Tibial nerve (tissue), 4 donors: ENCODE measurements at places on chromosomes 4 and X. TPM values are rescaled to one million over a fixed set of nuclear protein-coding genes. Genes with fewer than 3 reads are reported as not detected.

- no peak overlapping the region for H3K27ac ChIP-seq
- no peaks in the 10 kb centered on the region for H3K27me3 ChIP-seq
- no peak overlapping the region for H3K4me3 ChIP-seq
Measured at GRCh38 chr4:5650040-5650439, 58.3 kb downstream of the EVC2 start.

DNA sequence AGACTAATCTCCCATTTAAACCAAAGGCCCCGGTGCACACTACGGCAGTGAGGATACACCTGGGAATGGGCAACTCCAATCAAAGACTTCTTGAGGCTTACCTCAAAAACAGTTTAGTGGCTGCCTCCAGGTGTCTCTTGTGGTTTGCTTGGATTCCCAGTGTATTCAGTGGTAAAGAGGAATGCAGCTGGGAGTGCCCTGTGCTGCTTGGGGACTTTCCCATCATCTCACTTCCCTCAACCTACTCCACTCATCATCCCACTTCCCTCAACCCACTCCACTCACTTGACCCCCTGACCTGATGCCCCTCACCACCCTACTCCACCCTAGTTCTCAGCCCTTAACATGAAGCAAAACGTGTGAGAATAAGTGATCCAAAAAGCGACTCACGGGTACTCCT, 177.3 kb upstream of the ETNPPL start:
- no peak overlapping the region for H3K27ac ChIP-seq
- no peaks in the 10 kb centered on the region for H3K4me1 ChIP-seq
- no peak for DNase-seq
- H3K36me3 ChIP-seq, result no peaks in the 10 kb centered on the region
- H3K4me3 ChIP-seq, result no peak overlapping the region

GRCh38 chrX:131068945-131069719, 11.0 kb downstream of the ARHGAP36 start:
- peaks cover 82% of the 10 kb centered on the region for H3K27me3 ChIP-seq
- no peak overlapping the region for H3K27ac ChIP-seq
- no peak overlapping the region for H3K4me3 ChIP-seq
- H3K36me3 ChIP-seq, result no peaks in the 10 kb centered on the region

DNA sequence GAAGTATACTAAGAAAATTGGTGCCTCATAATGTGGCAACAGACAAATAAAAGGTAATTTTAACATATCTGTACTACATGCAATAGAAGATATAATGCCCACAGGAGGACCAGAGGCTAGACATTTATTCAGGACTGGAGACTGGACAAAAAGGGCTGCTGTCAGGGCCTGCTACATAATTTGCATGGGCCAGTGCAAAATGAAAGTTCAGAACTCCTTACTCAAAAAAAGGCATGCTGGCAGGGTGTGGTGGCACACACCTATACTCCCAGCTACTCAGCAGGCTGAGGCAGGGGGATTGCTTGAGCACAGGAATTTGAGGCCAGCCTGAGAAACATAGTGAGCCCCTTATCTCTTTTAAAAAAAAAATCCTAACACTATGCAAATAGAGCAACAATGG, 12.4 kb upstream of the MAOA start:
- peaks cover 10% of the 10 kb centered on the region for H3K4me1 ChIP-seq
- no peak for DNase-seq
- no peak overlapping the region for H3K27ac ChIP-seq
- H3K36me3 ChIP-seq, result no peaks in the 10 kb centered on the region
- no peaks in the 10 kb centered on the region for H3K27me3 ChIP-seq

- H3K27me3 ChIP-seq, result no peaks in the 10 kb centered on the region
- no peak overlapping the region for H3K4me3 ChIP-seq
Measured at GRCh38 chr4:124121461-124121971, 591.0 kb downstream of the ANKRD50 start.

DNA sequence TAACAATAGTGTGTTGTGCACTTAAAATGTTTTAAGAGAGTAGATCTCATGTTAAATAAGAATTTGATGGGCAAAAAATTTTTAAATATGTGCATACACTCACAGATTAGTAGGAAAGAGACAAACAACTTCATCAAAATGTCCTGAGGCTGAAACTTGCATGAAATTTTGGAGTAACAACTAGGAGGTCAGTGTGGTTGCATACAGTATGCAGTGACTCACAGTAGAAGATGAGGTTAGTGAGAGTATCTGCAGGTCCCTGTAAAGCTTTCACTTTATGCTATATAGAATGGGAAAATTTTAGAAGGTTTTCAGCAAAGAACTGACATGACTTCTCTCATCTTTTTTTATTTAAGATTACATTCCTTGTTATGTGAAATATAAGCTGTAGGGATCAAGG, 453.1 kb upstream of the KLHL4 start:
- H3K4me1 ChIP-seq, result no peaks in the 10 kb centered on the region
- no peaks in the 10 kb centered on the region for H3K27me3 ChIP-seq
- no peak overlapping the region for H3K4me3 ChIP-seq
- no peaks in the 10 kb centered on the region for H3K36me3 ChIP-seq
- H3K27ac ChIP-seq, result no peak overlapping the region

DNA sequence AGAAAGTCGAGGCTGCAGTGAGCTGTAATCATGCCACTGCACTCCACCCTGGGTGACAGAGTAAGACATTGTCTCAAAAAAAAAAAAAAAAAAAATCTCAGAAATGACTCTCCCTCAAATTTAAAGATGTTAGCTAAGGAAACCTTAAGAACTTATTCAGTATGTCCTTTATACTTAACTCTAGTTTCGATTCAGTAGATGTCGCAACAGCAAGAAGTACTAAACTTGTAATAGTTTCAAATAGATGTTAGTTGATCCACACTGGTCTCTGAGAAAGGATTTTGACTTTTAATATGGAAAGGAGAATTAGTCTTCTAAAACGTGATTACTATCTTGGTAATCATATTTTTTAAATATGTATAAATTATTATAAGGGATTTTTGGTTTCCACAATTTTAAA, 29.6 kb downstream of the NKX3-2 start:
- H3K27me3 ChIP-seq, result no peaks in the 10 kb centered on the region
- DNase-seq, result no peak
- H3K36me3 ChIP-seq, result no peaks in the 10 kb centered on the region

DNA sequence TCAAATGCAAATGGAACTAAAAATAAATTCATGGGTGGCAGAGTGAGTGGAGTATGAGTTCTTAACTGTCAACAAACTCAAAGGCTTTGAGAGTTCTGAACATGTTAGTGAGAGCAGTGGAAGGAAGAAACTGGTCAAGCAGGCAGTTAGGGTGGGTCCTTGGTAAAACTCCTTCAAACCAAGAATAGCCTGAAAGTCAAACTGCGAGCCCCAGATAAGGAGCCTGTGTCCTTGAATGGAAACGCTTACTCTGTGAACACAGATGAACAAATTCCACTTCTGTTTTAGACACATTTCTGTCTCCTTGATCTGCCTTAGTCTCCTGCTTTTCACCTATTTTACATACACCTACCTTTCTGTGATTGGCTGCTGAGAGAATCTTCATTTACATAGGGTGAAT, 129.4 kb upstream of the PCDH18 start:
- no peaks in the 10 kb centered on the region for H3K27me3 ChIP-seq
- H3K27ac ChIP-seq, result no peak overlapping the region
- H3K4me1 ChIP-seq, result no peaks in the 10 kb centered on the region
- no peak overlapping the region for H3K4me3 ChIP-seq
- H3K36me3 ChIP-seq, result no peaks in the 10 kb centered on the region
- DNase-seq, result no peak

- no peak overlapping the region for H3K27ac ChIP-seq
- H3K27me3 ChIP-seq, result no peaks in the 10 kb centered on the region
- no peak overlapping the region for H3K4me3 ChIP-seq
- no peaks in the 10 kb centered on the region for H3K4me1 ChIP-seq
- H3K36me3 ChIP-seq, result no peaks in the 10 kb centered on the region
Measured at GRCh38 chr4:153705743-153706468, 21.8 kb downstream of the TLR2 start.

- no peaks in the 10 kb centered on the region for H3K4me1 ChIP-seq
- no peak for DNase-seq
- no peak overlapping the region for H3K27ac ChIP-seq
Measured at GRCh38 chrX:72207366-72207765, 25.8 kb downstream of the PIN4 start.

DNA sequence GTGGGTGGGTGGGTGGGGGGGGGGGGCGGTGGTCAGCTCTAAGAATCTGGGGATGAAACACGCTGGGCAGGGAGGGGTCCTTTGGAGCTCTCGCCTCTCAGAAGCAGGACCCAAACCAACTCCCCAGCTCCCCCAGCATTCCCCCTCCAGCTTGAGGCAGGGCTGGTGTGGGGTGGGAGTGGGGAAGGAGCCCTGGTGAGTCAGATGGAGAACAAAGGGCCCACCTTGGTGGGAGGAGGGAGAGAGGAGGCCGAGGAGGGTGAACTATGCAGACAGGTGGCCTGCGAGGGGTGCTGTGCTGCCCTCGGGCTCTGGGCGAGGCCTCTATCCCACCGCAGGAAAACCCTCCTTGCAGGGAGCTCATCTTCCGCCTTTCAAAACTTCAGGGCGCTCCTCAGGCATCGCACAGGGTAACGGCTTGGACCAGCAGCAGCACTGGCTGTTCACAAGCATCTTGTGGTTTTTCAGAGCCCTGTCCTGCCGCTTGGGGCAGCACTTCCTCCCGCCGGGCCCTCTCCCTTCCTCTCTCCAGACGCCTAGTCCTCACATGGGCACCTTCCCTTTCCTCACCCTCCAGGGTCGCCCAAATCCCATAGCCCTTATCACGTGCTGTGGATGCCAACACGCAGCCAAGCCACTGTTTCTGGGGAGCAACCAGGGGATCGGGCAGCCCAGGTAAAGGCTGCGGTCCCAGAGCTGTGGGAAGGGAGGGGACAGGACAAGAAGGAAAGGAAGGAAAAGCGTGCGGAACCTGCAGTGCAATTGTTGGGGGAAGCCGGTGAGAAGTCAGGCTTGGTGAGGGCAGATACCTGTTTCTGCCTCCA, 34.0 kb upstream of the GRPEL1 start:
- no peaks in the 10 kb centered on the region for H3K36me3 ChIP-seq
- peak overlapping the region; percentile 32 for H3K4me3 ChIP-seq
- peaks cover 36% of the 10 kb centered on the region for H3K4me1 ChIP-seq
- H3K27me3 ChIP-seq, result no peaks in the 10 kb centered on the region
- peak overlapping the region; percentile 85 for H3K27ac ChIP-seq
- DNase-seq, result peak; percentile 57

- H3K4me3 ChIP-seq, result no peak overlapping the region
- H3K4me1 ChIP-seq, result no peaks in the 10 kb centered on the region
- H3K27ac ChIP-seq, result no peak overlapping the region
- no peaks in the 10 kb centered on the region for H3K27me3 ChIP-seq
- DNase-seq, result no peak
Measured at GRCh38 chr4:5165420-5166369, 114.4 kb downstream of the STK32B start.

DNA sequence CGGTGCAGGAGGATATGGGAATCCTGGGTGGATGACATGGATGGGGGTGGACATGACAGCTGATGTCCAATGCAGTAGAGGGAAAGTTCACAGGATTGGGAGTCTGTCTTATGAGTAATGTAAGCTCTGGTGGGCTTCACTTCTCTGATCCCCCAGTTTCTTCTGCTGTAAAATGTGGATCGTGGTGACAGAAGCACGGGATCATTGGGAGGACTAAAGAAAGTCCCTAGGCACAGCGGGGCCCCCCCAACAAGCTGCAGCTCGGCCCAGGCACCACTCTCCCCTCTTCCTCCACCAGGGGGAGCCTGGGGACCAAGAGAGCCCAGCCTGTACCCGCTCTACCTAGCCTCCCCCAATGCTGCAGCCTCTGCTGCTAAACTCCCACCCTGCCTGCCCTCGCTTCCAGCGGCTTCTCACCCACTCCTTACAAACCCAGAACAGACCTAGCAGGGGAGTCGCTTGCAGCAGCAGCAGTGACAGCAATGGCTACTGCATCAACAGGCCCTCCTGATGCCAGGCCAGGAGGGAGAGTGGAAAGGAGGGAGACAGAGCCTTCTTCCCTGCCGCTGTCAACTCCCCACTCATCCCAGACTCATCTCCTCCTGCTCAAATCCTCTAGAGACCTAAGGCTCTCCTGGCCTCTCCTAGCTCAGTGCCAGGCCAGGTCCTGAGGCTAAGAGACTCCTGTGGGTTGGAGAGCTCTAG, 36.1 kb upstream of the IQSEC2 start:
- H3K4me3 ChIP-seq, result no peak overlapping the region
- H3K36me3 ChIP-seq, result no peaks in the 10 kb centered on the region
- H3K27ac ChIP-seq, result no peak overlapping the region
- peaks cover 22% of the 10 kb centered on the region for H3K4me1 ChIP-seq
- peak; percentile 73 for DNase-seq
- H3K27me3 ChIP-seq, result peaks cover 56% of the 10 kb centered on the region

- H3K36me3 ChIP-seq, result no peaks in the 10 kb centered on the region
- H3K27me3 ChIP-seq, result no peaks in the 10 kb centered on the region
- H3K4me3 ChIP-seq, result no peak overlapping the region
- no peaks in the 10 kb centered on the region for H3K4me1 ChIP-seq
- DNase-seq, result no peak
Measured at GRCh38 chr4:16443504-16444088, 217.3 kb upstream of the TAPT1 start.

GRCh38 chrX:2263203-2263602, 237.6 kb downstream of the DHRSX start:
- DNase-seq, result no peak
- H3K27ac ChIP-seq, result no peak overlapping the region
- no peaks in the 10 kb centered on the region for H3K4me1 ChIP-seq

DNA sequence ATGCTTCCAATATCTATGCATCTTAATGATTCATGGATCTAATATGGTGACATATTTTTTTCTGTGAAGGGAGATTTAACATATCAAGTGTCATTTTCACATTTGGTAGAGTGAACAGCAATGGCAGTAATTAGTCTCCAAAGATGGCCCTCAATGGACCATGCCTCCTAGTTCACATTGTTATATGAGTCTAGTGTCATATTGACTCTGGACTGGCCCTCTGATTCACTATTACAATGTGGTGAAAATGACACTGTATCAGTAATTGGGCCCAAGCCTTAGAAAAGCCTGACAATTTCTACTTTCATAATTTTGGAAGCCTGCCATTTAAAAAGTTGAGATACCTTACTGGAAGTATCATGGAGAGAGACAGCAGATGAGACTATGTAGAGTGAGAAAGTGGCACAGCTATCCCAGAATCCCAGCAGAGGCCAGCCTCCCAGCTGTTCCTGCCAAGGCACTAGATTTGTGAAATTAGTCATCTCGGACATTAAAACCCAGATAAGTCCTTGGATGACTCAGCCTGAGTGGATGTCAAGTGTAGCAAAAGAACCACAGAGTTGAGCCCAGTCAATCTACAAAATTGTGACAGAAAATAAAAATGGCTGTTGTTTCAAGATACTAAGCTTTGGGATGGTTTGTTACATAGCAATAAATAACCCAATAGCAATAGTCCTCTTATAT, 68.4 kb downstream of the ARHGEF38 start:
- H3K27ac ChIP-seq, result no peak overlapping the region
- H3K27me3 ChIP-seq, result no peaks in the 10 kb centered on the region
- H3K4me3 ChIP-seq, result no peak overlapping the region
- DNase-seq, result no peak
- no peaks in the 10 kb centered on the region for H3K36me3 ChIP-seq

Gene TSPAN6
- 34.1 TPM for total RNA-seq

Gene DRD5
- total RNA-seq, result not detected

Gene RNF128
- 1.3 TPM for total RNA-seq

Gene CCSER1
- 4.0 TPM for total RNA-seq

Gene TDO2
- total RNA-seq, result not detected
